ENCODE measurements at places on chromosomes 4 and X.

- no peak for DNase-seq
Measured at GRCh38 chr4:121758925-121759568, 5.9 kb downstream of the SMIM43 start.

DNA sequence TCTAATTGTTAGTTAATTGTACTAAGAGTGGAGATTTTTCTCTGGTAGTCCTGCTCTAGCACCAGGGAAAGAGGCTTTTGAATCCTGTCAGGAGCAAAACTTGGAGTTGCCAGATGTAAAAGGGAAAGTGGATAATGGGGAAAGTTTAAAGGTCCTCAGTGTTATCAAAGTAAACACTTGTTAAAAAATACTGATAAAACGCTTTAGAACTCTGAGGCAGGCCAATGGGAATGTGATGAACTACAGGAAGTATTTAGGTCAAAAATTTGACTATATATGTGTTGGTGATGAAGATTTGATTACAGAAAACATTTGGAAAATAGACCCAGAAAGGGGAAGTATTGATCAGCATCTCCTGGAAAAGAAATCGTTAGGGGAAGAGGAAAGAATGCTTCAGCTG, 32.8 kb downstream of the SERPINA7 start:
- DNase-seq = no peak

DNA sequence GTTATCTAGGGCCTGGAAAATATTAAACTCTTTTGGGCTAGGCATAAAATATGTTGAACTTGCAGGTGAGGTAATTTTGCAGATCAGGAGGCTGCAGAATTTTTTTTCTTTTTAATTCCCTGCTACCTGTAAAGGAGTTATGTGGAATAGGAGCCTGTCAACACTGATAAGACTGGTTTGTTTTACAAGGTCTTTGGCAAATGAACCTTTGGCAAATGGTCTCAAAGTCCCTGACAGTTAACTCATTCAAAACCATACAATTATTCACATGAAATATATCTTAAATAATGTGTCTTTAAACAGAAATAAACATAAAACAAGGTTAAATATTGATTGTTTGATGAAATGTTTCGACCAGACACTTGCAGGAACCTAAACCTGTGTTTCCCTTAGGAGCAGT, 340.2 kb downstream of the GASK1B start:
- no peak for DNase-seq

DNA sequence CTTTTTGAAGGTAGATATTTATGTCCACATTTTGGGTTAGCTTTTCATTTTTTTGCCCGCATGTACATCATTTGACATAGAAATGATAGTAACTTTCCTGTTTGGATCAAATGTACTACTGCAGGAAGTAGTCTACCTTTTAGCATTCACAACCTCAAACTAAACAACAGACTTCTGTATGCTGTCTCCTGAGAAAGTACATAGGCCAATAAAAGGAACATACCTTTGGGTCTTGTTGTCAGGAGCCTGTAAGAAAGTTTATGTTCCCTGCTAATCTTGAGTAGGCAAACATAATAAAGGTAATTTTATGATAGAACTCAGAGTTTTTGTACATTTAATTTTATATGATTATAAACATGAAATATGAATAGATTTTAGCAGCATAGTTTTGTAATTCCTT, 54.2 kb downstream of the STAG2 start:
- DNase-seq = no peak

GRCh38 chr4:147453561-147454141, 27.2 kb upstream of the EDNRA start:
- no peak for DNase-seq

- DNase-seq = no peak
Measured at GRCh38 chr4:144711700-144712456, 65.9 kb downstream of the HHIP start.

GRCh38 chr4:98444371-98444770, 183.2 kb downstream of the RAP1GDS1 start:
- no peak for DNase-seq

DNA sequence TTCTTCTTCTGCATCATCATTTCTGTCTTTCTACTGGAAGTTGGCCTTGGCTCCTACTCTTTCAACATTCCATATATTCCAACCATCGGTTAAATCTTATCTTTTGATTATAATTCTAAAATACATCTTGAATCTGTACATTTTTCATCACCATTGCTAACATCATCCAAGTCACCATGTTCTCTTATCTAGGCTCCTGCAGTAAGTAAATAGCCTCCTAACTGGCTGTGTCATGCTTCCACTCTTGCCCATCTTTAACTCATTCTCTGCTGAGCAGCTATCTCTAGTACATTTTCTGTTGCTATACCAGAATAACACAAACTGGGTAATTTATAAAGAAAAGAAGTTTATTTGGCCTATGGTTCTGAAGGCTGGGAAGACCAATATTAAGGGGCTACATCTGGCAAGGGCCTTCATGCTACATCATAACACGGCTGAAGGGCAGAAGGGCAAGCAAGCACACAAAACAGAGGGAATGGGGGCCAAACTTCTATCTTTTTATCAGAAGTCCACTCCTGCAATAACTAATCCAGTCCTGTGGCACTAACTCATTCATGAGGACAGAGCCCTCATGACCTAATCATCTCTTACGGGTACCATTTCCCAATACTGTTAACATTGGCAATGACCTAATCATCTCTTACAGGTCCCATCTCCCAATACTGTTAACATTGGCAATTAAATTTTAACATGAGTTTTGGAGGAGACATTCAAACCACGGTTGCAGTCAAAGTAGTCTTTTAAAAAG, 72.2 kb downstream of the ENOX2 start:
- no peak for DNase-seq

GRCh38 chr4:186823989-186824388, 100.3 kb upstream of the FAT1 start:
- no peak for DNase-seq

DNA sequence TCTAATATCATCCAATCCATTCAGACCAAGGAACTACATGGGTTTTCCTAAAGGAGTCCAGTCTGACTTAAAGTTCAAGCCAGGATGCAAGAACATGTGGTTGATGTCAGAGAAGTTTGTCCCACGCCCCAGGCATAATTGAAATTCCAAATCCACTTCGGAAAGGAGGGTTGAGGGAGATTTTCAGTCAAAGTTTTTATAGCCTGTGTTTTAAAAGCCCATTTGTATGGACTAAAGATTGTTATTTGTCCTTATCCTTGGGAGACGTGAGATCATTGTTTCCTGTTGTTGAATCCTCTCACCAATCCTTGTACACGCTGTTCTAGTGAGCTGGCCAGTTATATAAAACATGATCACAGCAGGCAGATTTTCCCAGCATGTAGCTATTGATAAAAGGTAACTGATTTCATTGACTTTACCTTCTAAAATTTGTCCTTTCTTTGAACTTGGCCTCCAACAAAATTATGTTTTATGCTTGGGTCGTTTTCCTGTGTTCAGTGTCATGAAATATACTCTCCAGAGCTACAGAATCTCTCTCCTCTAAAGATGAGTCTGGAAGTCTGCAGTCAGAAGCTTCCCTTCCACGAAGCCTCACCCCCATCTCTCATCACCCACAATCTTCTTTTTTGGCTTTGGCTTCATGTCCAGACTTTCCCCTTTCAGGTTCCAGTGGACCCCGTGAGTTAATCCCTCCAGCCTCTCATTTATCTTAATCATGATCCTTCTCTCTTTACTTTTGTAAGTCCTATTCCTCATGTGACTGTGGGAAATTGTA, 92.9 kb downstream of the ATP10D start:
- DNase-seq = no peak

GRCh38 chr4:3341760-3342159, 48.9 kb downstream of the RGS12 start:
- DNase-seq = no peak

DNA sequence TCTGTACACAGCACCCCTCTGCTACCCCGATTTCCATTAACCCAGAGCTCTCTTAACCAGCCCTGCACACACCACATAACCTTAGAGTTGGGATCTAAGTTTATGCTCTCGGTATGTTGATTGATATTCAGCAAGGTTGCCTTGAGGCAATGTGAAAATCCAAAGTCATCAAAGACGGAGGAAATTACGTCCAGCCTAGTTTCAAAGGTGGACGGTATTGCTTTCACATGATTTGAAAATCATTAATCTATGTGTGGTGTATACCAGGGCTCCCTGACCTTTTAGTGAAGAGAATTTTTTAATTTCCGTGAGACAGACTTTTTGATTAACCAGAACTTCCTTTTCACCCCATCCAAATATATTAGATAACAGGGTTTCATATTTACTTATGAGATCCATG, 272.5 kb upstream of the LCORL start:
- DNase-seq = no peak

- DNase-seq = no peak
Measured at GRCh38 chrX:67288156-67288555, 255.7 kb upstream of the AR start.

DNA sequence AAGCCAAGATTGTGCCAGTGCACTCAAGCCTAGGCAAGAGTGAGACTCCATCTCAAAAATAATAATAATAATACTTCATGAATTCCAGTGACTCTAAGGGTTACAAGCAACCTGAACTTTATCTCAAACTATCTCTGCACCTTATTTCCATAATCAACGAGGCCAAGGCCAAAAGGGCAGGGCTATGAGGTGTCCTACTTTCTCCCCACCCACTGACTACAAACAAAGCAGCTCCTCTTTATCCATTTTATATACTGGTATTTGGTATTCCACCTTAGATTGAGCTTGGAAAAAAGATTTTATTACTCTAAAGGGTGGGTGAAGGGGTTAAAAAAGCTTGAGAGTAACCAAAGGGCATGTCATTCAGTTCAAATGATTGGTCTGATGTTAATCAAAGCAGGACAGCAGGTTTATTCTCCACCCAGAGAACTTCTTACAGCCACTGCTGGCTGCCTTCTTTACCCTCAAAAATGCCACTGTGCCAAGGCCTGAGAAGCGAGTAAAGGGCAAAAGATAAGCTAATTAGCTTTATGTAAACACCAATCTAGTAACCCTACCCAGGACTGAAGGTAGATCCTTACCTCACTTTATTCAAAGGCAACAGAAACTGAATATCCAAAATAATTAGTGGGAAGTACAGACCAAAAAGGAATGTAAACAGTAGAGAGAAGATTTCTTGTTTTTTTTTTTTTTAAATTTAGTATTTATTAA, 28.2 kb downstream of the APOO start:
- DNase-seq = no peak

- no peak for DNase-seq
Measured at GRCh38 chr4:2045518-2045951, 13.6 kb upstream of the NAT8L start.

GRCh38 chr4:61293707-61294400, 93.7 kb downstream of the ADGRL3 start:
- DNase-seq = no peak

DNA sequence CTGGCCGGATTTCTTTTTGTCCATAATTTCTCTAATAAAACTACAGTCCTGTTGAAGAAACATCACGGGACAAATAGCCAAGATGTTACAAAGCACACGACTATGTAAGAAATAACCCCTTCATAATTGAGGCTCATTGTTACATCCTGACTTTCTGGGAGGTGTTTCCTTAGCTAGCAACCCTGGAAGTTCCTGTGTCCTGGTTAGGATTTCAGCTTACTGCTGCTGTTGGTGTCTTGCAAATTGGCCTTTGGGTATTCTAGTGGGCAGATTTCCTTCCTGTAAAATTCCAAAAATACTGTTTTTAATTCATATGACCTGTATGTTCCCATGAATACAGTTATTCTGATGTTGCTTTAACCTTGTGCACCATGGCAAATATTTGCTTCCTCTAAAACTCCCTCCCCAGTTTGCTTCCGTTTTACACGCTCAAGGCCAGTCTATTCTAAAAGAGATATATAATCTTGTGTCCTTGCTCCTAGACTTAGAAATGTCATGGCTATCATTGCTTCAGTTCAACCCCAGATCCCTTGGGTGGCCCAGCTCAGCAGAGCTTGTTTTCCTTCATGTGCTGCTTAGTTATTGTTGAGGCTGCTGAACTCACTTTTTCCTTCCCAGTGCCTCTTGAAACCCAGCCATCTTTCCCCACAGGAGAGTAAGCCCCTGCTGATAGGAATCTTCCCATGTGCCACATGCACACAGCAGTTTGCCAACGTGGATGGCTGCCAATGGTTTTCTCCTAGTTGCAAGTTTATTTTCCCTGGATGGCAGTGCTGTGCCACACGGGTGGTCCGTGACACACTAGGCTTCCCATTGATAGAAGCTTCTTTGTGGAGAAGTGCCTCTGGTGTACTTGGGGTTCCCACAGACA, 75.8 kb downstream of the TSPAN7 start:
- DNase-seq = no peak

- DNase-seq = peak; percentile 89
Measured at GRCh38 chr4:146175541-146176453, at the start of gene LSM6. Gene LSM6, plus strand, starts transcription at chr4:146175718. Its CDS starts 7,204 bp downstream, at chr4:146182922.

GRCh38 chr4:78057135-78057599, at the start of gene FRAS1:
Gene FRAS1, plus strand, starts transcription at chr4:78057323. Its CDS starts 687 bp downstream, at chr4:78058010.
- no peak for DNase-seq

DNA sequence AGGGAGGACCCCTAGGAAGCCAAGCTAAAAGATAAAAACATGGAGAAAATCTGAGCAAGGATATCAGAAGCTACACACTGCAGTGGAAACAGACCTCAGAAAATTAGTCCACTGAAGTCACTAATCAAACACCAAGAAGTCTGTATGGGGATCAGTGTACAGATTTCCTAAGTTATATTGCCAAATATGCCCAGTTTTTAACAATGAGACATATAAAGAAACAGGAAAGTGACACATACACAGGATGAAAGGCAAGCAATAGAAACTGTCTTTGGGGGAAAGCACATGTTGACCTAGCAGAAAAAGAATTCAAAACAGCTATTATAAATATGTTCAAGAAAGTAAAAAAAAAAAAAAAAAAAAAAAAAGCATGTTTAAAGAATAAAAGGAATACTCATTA, 153.7 kb downstream of the PPP4R3C start:
- no peak for DNase-seq

- no peak for DNase-seq
Measured at GRCh38 chrX:42131856-42132255, 208.5 kb upstream of the CASK start.

DNA sequence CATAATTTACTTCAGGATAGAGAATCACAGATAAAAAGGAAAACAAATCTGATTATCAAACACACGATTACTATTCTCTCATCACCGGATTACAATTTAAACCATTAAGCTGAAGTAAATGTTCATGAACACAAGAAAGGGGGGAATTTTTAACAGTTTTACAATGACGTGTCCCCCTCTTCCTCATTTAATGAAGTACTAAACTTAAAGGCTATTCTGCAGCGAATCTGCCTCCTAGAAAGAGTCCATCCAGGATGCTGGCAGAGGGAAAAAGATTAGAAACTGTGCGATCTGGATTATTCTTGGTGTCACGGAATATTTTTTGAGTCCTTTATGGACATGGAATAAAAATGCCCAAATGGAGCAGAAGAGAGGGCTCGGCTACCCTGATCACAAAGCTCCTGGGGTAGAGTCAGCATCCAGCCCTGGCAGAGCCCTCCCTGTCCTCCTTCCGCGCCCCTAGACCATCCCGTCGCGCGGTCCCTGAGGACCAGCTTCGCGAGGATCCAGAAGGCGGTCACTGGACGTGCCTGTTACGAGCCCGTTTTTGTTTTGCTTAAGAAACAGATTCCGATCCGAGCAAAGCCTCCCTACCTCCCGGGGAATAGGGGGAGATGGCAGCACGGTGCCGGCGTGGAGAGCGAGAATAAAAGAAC, 1.2 kb downstream of the ELF2 start:
- DNase-seq = no peak

- no peak for DNase-seq
Measured at GRCh38 chrX:115214151-115214550, 19.7 kb downstream of the LRCH2 start.

GRCh38 chr4:8912506-8912905, 40.9 kb upstream of the HMX1 start:
- DNase-seq = no peak
